ENCODE measurements at places on chromosomes 3 and 15.

- no peak for DNase-seq
Measured at GRCh38 chr15:72375501-72375845, 341 bp downstream of the HEXA start.

DNA sequence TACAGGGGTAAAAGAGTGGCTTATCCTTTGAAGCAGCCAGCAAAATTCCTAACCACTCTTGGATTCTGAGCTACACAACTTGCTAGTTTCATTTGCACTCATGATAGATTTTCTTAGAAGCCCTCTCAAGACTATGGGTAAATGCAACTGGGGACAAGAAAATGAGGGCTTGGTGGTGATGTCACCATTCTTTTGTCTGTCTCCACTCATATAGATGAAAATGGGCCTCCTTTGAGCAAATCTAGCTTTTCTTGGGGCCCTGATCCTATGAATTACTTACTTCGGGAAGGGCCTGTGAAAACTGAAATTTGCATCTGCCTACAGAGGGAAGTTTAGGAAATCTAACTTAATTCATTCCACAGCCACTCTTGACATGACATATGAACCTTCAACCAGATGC lies 486.3 kb downstream of the MAGI1 start:
- DNase-seq: no peak

GRCh38 chr15:57599296-57599810 lies 7.6 kb downstream of the MYZAP start:
- DNase-seq: no peak

- DNase-seq: no peak
Measured at GRCh38 chr15:53618461-53618860, 141.0 kb downstream of the WDR72 start.

- no peak for DNase-seq
Measured at GRCh38 chr3:172946061-172946460, 195.0 kb downstream of the SPATA16 start.

DNA sequence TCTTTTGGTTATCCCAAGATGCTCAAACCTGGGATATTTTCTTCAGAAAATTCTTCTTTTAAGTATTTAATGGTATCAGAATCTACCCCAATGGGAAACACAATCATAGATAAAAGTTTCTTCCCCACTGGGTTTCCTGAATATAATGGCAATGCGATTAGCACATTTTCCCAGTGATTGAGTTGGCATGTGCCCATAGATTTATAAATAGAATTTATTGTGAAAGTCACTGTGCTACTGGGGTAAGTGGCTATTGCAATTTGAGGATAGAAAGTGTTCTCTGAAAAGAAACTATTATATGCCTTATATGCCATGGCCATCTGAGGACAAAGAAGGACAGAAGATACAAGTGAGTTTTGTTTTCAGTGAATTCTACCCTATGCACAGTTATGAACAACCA lies 99.0 kb upstream of the RBMS3 start:
- no peak for DNase-seq

All from NCI-H460 (cell line).